ENCODE measurements at places on chromosomes 6 and 20. TPM values are rescaled to one million over a fixed set of nuclear protein-coding genes. Genes with fewer than 3 reads are reported as not detected.

DNA sequence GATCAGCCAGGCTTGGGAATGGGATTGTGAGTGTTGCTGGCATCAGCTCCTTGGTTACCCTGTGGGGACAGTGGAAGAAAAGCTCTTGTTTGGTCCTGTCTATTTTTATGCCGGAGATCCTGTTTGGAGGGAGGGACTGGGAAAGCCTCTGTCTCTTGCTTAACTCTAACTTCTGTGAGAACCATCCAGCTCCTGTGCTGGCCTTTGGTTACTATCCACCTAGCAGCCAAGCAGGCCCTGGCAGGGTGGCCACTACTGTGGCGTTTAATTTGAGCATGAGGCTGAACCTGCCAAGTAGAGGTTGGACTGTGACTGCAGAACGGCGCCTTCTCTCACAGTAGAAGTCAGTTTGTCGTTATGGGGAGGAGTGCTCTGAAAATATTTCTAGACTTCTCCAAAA is 193.3 kb downstream of the UTRN start:
- DNase-seq = peak; percentile 13

- DNase-seq = no peak
Measured at GRCh38 chr6:143009851-143010250, 50.8 kb upstream of the AIG1 start.

- DNase-seq = no peak
Measured at GRCh38 chr6:25392372-25392771, 113.2 kb downstream of the CARMIL1 start.

- DNase-seq = no peak
Measured at GRCh38 chr6:53315086-53315724, 33.5 kb downstream of the ELOVL5 start.

- peak; percentile 69 for DNase-seq
Measured at GRCh38 chr6:148513145-148514071, 170.8 kb downstream of the SASH1 start.

GRCh38 chr6:47788498-47788884 is 6.7 kb downstream of the OPN5 start:
- DNase-seq = no peak

DNA sequence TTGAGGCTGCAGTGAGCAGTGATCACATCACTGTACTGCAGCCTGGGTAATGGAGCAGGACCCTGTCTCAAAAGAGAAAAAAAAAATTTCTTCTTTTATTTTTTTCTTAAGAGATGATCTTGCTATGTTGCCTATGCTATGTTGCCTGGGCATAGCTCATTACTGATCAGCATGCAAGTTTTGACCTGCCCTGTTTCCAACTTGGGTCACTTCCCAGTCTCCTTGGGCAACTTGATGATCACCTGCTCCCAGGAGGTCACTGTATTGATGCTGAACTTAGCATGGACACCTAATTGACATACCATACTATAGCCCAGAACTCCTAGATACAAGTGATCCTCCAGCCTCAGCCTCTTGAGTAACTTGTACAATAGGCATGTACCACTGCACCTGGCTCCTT is 30.7 kb upstream of the NANP start:
- no peak for DNase-seq

GRCh38 chr6:31366693-31367470 is 9.9 kb upstream of the HLA-B start:
- DNase-seq = peak; percentile 89

- DNase-seq = no peak
Measured at GRCh38 chr6:138989098-138989983, 1.3 kb upstream of the REPS1 start.

DNA sequence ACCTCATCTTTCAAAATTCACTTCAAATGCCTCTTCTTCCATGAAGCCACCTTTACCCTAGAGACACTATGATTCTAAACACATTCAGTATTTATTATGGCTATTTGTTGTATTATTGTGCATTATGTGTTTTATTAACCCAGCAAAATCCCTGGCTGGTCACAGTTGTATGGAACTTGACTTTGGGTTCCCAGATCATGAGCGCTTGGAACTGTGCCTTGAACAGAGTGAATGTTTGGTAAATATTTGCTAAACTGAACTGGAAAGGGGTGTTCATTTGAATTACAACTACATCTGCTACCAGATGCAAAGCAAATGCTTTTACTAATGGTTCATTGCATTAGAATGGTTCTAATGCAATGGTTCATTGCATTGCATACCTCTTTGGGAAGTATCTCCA is 259.8 kb downstream of the PKHD1 start:
- no peak for DNase-seq

- DNase-seq = peak; percentile 77
Measured at GRCh38 chr6:121733234-121733633, 297.8 kb downstream of the GJA1 start.

Gene DEF6
- 1.3 TPM for total RNA-seq

Gene MYH7B
- total RNA-seq = under 0.01 TPM

Gene JAG1
- total RNA-seq = 12.1 TPM

Gene SYS1
- 19.0 TPM for total RNA-seq

Gene TMEM239
- not detected for total RNA-seq

Gene ACTL10
- total RNA-seq = 1.7 TPM
